ENCODE measurements at places on chromosomes 7 and 10.

GRCh38 chr10:117130862-117131375 is 7.2 kb downstream of the VAX1 start:
- no peak for DNase-seq

DNA sequence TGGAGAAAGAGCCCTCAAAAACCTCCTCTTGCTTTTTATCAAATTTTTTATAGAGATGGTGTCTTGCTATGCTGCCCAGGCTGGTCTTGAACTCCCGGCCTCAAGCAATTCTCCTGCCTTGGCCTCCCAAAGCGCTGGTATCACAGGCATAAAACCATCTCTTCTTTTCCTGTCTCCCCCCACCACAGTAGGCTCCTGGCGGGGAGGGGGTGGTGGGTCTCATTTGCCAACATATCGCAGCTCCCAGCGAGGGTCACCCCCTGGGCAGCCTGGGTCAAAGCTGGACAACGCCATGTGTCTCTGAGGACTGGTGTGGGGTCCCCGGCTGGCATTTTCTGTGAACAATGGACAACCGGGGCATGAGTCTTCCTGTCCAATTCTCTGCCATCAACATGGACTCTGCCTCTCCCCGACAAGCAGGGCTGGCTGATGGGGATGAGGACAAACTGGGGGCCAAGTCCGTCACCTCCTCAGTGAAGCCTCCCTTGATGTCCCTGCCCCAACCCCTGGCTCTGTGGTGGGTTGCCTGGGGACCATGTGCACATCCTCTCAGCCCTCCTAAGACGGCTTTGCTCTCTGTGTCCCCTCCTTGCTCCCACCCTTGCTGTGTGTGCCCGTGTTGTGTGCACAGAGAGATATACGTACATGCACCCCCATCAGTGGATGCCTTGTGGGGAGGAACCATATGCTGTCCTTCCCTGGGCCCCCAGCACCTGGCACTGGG is 86.4 kb upstream of the GNA12 start:
- DNase-seq: no peak

- no peak for DNase-seq
Measured at GRCh38 chr10:127149501-127150081, 46.8 kb downstream of the INSYN2A start.

- no peak for DNase-seq
Measured at GRCh38 chr10:79112881-79113431, 44.2 kb downstream of the ZMIZ1 start.

DNA sequence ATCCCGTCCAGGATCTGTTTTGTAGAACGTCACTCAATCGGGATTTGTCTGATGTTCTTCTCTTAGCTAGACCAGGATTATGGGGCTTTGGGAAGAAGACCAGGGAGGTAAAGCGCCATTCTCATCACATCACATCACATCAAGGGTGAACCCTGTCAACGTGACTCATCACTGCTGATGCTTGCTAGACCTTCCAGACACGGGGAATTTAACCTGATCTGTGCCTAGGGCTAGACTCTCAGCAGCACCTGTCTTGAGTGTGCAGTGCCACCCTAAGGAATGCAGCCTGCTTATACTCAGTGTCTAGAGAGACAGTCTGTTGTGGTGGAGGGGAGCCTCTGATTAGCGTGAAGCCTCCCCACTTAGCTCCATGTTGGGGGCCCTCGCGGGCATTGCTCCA is 678.6 kb upstream of the FOXK1 start:
- DNase-seq: no peak

- no peak for DNase-seq
Measured at GRCh38 chr10:60358282-60358681, 31.4 kb downstream of the ANK3 start.

DNA sequence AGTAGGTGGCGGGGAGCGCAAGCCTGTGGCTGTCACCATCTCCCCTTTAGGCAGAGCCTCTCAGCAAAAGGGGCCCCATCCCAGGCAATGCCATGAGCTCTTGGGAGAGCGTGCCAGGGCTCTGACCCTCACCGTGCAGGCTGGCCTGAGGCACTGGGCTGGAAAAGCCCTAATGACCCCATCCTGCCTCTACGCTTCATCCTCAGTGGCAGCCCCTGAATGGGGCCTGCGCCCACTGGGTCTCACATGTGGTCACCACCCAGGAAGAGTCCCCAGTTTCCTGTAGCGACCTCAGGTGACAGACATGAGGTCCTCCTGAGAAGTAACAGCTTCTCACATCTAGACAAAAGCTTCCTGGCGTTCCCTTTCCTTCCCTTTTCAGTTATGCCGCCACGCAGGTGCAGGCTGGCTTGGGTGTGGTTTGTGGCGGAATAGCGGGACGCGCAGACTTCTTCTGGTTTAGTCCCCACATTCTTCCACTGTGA is 59.2 kb downstream of the CLEC2L start:
- no peak for DNase-seq

- DNase-seq: no peak
Measured at GRCh38 chr10:77946084-77946483, 19.5 kb upstream of the DLG5 start.

- DNase-seq: no peak
Measured at GRCh38 chr7:124679146-124679545, 86.4 kb downstream of the GPR37 start.

DNA sequence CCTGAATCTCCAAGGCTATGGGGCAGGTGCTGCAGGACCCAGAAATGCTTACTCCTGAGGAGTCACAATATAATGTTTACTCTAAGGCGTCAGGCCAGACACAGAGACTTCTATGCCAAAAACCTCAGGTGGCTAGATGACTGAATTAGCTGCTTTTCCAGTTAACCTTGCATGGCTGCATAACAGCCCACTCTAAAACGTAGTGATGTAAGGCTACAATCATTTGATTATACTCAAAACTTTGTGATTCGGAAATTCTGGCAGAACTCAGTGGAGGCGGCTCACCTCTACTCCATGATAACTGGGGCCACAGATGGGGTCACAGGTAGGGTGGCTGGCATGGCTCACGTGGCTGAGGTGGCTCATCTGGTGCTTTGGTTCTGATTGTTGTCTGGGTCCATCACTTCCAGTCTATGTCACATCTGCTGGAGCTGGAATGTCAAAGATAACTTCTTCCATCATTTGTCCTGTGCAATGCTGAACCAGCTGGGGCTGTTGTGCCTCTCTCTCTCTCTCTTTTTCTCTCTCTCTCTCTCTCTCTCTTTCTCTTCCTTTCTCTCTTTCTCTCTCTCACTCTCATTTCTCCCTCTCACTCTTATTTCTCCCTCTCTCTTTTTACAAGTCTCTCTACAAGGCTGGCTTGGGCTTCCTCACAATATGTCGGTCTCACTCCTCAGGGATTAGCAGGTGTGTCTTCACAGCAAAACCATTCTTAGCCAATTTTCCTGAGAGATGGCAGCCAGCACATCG is 11.8 kb downstream of the TMEM72 start:
- DNase-seq: no peak

- DNase-seq: no peak
Measured at GRCh38 chr7:150891740-150892139, 39.4 kb downstream of the AOC1 start.

- no peak for DNase-seq
Measured at GRCh38 chr7:1340031-1340430, 107.4 kb downstream of the UNCX start.

DNA sequence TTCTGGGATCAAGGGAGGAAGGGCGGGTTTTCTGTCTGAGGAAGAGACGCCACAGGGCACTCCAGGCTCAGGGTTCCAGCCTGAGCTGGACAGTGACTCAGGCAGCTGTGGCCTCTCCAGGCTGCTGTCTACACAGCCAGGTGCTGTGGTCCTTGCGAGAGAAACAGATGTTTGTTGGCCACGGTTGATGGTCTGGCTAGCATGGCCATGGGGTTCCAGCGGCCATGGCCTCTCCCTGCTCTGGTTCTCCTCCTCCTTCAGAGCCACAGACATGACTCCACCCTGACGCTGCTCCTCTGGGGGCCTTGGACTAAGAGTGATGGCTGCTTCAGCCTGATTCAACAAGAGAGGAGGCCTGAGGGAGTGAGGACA is 75.9 kb downstream of the AFAP1L2 start:
- no peak for DNase-seq

DNA sequence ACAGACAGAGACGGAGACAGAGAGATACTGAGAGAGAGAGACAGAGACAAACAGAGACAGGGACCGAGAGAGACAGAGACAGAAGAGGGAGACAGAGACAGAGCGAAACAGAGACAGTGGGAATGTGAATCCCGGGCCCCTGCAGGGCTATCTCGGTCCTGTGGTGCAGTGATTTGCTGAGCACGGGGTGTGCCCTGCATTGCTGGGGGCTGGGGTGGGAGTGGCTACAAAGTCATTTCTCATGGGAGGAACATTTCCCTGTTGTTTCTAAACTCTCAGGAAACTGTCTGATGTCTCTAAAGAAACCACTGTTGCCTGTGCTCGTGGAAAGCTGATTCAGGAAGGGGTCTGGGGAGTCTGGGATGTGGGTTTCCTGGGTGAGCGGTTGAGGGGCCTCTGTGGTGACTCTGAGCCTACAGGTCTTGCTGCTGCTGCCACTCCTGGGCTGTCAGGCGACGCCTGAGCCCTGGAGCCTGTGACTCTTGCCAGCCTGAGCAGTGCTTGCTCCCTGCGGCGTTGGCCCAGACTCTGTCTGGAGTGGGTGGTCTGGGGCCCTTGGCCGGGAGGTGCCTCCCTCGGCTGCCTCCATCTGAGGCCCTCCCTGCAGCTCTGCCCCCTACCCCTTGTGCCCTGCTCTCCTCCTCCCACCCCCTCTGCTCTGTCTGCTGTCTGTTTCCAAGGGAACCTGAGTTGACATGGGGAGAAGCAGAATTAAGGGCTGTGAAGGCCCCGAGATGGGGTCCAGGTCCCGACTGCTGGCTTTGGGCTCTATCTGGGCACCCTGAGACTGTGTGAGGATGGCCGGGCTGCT is 292.0 kb downstream of the WDR37 start:
- no peak for DNase-seq

- DNase-seq: no peak
Measured at GRCh38 chr7:112162784-112163506, 43.3 kb downstream of the DOCK4 start.

GRCh38 chr10:12299222-12299965 is 50.0 kb upstream of the CAMK1D start:
- no peak for DNase-seq

DNA sequence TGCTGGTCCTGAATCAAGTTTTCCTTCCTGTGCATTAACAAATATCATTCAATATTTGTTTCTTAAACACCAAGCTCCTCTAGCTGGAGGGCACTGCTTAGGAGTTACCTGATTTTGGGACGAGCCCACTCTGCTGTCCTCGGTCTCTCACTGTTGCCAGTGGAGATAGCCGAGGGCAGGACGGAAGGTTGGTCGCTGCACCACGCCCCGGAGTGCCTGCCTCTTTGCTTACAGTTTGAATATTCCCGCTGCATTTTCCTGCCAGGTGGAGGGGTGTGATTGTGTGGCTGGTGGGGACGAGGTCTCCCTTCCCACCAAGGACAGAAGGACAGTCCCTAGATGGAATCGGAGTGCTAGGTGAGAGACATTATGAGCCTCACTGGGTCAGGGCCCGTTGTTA is 201.5 kb downstream of the DNAJB6 start:
- no peak for DNase-seq

DNA sequence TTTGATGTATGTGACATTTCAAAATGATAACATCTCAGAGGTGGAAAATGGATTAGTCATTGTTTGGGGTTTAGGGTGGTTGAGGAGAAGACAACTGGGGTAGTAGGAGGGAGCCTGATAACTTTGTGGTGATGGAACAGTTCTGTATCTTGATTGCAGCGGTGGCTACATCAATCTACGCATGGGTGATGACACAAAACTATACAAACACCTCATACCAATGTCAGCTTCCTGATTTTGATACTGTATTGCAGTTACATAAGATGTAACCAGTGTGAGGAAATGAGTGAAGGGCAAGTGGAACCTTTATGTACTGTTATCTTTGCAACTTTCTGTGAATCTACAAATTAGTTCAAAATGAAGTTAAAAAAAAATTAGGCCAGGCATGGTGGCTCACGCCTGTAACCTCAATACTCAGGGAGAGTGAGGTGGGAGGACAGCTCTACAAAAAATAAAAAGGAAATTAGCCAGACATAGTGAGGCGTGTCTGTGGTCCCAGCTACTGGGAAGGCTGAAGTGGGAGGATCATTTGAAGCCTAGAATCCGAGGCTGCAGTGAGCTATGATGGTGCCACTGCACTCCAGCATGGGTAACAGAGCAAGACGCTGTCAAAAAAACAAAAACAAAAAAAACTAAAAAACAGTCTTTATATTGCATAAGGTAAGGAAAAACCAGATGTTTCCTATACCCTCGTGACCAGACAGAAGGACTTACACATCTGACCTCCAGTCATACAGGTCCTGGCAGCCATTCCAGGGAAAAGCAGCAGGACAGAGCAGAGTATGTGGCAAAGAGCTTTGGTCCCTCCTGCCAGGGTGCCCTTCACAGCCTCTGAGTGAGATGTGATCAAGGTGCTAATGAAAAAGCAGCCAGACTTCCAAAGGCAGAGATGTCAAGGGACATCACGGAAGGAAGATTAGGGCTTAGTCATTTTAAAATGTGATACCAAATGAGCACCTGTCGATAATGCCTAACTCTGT is 50.8 kb downstream of the CYTH3 start:
- no peak for DNase-seq

DNA sequence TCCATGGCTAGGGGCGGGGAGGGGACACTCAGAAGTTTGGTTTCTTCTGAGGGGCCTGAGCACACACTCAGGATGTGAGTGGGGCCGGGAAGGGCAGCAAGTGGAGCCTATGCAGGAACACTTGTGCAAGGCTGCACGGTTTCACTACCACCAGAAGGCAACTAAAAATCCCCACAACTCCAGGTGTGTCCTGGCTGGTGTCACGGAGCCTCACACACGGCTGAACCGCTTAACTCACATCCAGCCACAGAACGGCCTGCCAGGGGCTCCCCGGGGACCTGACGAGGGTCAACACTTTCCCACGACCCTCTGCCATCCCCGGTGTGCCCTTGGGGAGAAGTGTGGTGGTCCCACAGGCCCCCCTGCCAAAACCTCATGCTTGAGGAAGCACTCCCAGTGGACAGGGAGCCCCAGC is 173.9 kb downstream of the ELFN1 start:
- DNase-seq: no peak

GRCh38 chr10:86956848-86957448 is 467 bp downstream of the MMRN2 start:
- DNase-seq: no peak

GRCh38 chr7:24313777-24314176 is 29.8 kb downstream of the NPY start:
- no peak for DNase-seq

- no peak for DNase-seq
Measured at GRCh38 chr7:107931740-107932515, 40.9 kb downstream of the DLD start.

GRCh38 chr7:101620991-101621390 is 8.1 kb downstream of the MYL10 start:
- DNase-seq: no peak

DNA sequence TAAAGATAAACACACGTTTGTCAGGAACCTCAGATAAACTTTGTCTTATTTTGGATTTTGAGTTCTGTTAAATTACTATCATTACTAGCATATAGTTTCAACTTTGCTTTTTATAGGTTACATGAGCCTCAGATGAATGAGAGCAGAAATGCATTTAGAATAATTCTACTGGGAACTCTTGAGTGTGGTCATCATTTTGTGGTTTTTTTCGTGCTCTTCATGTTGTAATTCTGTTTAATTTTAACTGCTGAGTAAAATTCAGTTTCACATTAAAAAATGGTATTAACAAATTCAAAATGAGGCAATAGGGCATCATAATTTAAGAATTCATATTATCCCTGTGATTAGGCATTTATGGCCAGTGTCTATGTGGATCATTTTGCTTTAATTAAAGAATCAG is 72.9 kb downstream of the GNAI1 start:
- DNase-seq: no peak

- no peak for DNase-seq
Measured at GRCh38 chr10:133156674-133157579, 3.1 kb upstream of the KNDC1 start.

- DNase-seq: no peak
Measured at GRCh38 chr10:132508581-132509443, 28.8 kb upstream of the INPP5A start.
